Cardiac muscle cell (in vitro differentiated cells and primary cell): ENCODE measurements at places on chromosomes 2 and 18.
A peak's percentile ranks its signal among the peaks of the same experiment; 100 is the strongest.

GRCh38 chr2:202780514-202781021, 91.0 kb downstream of the ICA1L start:
- DNase-seq: no peak

- DNase-seq: no peak
Measured at GRCh38 chr2:17658251-17658843, 95.3 kb downstream of the SMC6 start.

- peak; percentile 47 for DNase-seq
Measured at GRCh38 chr2:25294573-25295462, 46.9 kb downstream of the DNMT3A start.

- DNase-seq: no peak
Measured at GRCh38 chr2:118613737-118614136, 233.7 kb downstream of the EN1 start.

GRCh38 chr2:202945-203344, 60.9 kb downstream of the SH3YL1 start:
- no peak for DNase-seq

DNA sequence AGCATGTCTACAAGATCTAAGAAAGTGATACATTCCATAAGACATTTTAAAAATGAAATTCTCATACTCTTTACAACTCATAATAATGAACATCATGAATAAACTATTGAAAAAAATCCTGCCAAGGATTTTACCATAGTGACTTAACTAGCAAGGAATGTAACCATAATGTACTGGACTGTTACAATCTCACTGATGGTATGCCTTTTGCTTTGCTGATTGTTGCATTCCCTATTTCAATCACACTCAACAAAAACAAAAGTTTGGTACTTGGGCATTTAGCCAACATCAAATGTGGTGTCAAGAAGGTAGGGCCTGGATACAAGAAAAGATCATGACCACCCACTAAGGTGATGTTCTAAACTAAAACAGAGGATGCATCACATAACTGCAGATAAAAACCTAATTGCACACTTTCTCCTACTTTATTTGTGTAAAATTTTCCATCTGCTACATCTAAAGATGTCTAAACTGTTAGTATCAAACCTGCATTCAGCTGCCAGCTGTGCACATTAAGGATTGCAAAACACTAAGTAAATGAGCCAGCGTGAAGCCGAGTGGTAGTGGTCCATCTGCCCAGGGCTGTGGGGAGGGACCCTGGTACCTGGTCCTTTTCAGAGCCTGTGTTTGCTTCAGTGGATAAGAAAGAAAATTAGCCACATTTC, 564.4 kb downstream of the ZEB2 start:
- no peak for DNase-seq

DNA sequence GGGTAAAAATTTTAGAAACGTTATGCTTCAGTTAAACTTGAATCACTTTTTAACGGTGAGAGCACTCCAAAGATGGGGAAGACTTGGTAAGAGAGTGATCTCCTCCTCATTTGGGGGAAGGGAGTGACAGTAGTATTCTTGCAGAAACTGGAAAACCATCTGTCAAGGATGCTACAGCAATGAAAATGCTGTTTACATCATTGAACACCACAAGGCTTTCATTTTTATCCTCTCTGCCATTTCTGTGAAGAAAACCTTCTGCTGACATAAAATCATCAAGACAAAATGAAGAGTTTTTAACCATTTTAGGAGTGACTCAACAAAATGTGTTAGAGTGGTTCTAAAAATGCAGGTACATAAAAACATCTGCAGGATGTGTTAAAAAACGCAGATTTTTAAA, 38.1 kb downstream of the CDH2 start:
- no peak for DNase-seq

DNA sequence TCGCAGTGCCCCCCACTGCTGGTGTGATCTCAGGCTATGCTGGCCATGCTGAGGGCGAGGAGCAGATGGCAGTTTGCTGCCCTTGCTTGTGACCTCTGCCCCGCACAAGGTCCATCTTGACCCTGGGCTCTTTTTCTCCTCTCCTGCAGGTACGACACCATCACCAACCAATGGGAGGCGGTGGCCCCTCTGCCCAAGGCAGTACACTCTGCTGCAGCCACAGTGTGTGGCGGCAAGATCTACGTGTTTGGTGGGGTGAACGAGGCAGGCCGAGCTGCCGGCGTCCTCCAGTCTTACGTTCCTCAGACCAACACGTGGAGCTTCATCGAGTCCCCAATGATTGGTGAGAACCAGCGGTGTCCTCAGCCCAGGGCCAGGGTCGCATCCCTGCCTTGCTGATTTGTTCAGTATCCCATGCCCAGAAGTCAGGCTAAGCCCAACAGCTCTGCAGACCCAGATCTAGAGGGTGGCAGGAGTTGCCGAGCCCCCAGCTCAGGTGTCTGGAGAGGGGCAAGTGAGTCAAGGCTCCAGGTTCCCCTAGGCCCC, 223.8 kb downstream of the ATAD2B start:
- no peak for DNase-seq

GRCh38 chr2:16642088-16642487, 23.5 kb downstream of the CYRIA start:
- DNase-seq: no peak

DNA sequence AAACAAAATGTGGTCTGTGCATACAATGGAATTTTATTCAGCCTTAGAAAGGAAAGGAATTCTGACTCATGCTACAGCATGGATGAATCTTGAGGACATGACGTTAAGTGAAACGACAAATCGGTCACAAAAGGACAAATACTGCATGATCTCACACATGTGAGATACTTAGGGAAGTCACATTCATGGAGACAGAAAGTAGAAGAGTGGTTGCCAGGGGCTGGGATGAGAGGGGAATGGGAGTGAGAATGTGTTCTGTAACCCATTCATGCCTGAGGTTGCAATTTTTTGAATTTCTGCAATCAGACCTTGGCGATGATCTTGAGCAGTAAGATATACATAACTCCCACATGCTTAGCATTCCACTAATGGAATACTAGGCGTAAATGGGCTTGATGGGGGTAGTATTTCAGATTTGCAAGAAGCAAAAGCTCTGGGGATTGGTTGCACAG, 22.0 kb downstream of the FHL2 start:
- DNase-seq: peak; percentile 87

DNA sequence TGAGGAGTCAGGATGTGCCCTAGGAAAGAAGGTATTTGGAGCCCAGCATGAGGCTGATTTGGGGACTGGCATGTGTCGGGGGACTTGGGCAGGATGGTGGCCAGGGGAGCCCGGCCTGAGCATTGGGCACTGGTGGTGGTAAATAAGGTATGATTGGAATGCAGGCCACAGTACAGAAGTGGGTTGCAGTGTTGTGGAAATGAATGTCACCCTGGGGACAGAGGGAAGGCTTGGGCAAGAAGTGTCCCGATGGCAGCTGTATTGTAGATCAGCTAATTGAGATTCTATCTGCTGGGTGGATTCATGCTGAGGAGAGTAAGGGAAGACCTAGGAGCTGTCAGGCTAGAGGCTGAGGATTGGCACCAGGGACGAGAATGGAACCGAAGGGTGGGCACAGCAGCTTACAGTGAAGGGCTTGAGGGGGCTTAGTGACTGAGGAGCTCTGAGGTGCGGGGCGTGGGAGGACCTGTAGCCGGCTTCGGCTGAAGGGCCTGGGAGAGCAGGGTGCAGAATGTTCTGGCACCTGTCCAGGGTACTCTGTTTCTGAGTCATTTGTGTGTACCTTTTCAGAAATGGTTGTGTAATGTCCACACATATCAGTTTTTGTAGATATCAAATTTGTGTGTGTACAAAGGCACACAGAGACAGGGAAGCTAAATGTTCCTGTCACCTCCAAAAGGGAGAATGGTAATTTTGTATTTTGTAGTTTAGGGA, 170.2 kb downstream of the PRKCE start:
- DNase-seq: peak; percentile 83

DNA sequence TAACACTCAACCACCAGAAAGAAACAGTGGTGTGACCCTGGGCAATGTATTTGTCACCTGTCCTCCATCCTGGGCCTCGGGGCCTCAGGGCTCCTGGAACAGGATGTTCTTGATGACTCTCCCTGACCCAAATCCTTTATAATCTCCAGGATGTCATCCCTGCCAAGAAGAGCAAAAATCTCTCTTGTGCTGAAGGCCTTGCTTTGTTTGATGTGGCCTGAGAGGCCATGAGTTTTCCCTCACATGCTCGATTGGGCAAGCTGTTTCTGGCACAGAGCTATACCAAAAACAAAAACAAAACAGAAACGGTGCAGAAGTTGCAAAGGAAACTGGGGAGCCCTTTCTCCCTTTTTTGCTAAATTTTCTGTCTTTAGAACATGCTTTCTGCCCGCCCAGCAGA, 35.7 kb upstream of the ST3GAL5 start:
- peak; percentile 91 for DNase-seq

- DNase-seq: no peak
Measured at GRCh38 chr2:241273210-241274020, 42.1 kb downstream of the HDLBP start.

- DNase-seq: no peak
Measured at GRCh38 chr18:9913151-9913525, 678 bp upstream of the VAPA start.

DNA sequence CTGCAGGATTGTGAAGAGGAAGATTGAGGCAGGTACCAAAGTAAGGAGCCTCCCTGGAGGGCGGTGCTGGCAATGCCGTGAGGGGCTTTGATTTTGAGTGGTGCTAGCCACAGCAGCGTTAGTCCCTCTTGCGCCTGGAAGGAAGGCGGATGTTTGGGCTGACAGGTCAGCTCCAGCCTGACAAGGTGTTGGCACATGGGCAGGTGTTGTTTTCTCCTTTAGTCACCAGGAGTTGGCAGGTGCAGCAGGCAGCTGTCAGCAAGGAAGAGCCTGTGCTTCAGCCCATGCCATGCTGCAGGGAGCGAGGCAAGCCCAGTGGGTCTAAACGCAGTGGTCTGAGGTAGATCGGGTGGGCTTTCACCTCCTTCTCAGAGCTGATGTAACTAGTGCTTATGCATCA, 8.5 kb downstream of the SEC11C start:
- no peak for DNase-seq

DNA sequence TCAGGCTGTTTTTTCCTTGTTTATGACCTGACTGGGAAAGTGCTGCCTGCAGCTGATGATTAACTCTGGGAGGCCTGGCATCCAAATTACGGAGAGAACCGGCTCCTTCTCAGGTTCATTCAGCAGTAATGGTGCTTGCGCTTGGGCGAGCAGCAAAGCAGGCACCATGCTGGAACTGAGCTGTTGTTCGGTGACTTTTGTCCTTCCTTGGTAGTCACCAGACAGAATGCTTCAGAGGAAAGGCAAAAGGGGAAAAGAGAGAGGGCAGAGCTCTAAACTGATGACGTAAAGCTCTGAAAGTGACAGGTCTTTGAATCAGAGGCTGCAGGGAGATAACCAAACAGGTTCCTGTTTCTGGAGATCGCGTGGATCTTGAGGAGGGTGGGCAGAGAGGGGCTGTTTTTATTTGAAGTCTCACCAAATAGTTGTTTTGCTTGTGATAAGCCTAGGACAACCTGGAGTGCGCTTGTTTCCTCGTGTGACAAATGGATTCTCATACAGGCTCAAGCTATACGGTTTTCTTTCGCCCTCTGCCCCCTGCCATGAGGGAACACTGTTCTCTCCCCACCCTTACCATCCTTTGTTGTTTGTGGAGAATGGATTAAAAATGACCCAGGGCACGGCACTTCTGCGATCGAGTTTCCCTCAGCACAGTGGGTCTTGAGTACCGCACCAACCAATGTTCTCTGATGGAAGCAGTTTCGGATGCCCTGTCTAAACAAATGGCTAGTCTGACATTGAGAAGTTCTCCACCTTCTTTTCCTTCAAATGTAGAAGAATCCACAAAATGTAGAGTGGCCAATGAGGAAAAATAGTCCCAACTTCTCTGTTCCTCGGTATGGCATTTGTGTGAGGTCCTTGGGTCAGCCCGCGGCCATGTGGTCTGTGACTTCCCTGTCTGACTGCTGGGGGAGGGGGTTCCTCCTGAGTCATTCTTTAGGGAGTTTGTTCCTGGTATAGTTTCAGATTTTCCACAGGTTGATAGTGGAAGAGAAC, 1.3 kb downstream of the RASGRP3 start:
- no peak for DNase-seq

GRCh38 chr2:28206762-28207161, 185.9 kb upstream of the FOSL2 start:
- no peak for DNase-seq

DNA sequence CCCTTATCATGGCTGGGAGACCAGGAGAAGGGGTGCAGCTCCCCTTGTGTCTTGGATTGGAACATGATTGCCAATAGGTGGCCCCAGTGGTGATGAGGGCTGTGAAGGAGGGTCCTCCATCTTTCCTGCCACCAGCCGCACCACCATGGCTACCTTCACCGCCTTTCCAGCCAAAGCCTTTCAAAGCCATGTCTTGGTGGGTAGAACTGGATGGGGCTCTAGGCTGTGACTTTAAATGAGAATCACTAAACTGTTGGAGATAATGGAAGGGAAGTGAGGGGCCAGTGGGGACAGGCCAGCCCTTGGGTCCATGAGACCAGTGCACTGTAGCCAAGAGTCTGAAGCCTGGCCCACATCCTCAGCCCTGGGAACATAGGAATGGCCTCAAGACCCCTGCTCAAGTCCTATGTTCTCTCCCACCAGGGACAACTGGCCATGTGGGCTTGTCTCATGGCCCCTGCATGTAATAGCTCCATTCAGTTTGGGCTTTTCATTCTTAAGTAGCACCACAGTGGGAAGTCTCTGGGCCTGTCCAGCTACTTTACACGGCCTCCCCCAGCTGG, 345.7 kb downstream of the DYSF start:
- DNase-seq: no peak

DNA sequence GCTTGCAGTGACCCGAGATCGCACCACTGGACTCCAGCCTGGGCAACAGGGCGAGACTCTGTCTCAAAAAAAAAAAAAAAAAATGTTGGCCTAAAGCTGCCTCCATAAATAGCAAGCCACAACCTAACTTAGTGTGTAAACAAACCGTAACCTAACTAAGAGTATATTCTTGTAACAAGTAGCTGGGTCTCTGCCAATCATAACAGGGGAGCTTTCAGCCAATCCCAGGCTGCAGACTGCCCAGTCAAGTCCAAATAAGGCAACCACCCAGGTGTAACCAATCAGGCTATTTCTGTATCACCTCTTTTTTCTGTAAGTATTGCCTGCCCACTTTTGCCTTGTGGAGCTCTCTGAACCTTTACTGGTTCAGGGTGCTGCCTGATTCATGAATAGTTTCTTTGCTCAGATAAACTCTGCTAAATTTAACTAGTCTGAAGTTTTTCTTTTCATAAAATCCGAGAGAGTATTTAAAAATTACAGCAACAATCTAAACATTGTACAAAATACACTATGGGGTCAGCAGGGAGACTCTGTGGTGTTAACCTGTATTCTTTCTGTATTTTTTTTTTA, 4.5 kb downstream of the PSTPIP2 start:
- DNase-seq: no peak

- peak; percentile 25 for DNase-seq
Measured at GRCh38 chr18:961644-962355, 57.1 kb downstream of the ADCYAP1 start.

GRCh38 chr18:34650121-34650545, 60.0 kb upstream of the DTNA start:
- no peak for DNase-seq

DNA sequence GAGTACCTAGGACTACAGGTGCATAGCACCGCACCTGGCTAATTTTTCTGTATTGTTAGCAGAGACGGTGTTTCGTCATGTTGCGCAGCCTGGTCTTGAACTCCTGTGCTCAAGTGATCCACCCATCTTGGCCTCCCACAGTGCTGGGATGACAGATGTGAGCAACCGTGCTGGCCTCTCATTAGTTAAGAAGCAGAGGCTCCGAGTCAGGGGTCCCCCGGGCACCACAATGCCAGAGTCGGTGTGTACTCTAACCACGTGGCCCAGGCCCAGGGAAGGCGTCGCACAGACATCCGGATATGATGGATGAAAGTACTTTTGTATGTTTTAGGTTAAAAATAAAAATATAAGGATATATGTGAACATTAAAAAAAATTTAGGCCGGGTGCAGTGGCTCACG, 28.3 kb upstream of the HPCAL1 start:
- DNase-seq: no peak

- DNase-seq: no peak
Measured at GRCh38 chr2:71757351-71757750, 304.0 kb downstream of the DYSF start.
